ENCODE measurements at places on chromosomes 7 and 10.

GRCh38 chr7:11833431-11833830, 1.4 kb upstream of the THSD7A start:
- peak; percentile 88 for DNase-seq

- DNase-seq: no peak
Observed at GRCh38 chr7:116324582-116324981, 114.2 kb downstream of the TES start.

- peak; percentile 64 for DNase-seq
Observed at GRCh38 chr7:31443457-31443856, 70.4 kb upstream of the ITPRID1 start.

DNA sequence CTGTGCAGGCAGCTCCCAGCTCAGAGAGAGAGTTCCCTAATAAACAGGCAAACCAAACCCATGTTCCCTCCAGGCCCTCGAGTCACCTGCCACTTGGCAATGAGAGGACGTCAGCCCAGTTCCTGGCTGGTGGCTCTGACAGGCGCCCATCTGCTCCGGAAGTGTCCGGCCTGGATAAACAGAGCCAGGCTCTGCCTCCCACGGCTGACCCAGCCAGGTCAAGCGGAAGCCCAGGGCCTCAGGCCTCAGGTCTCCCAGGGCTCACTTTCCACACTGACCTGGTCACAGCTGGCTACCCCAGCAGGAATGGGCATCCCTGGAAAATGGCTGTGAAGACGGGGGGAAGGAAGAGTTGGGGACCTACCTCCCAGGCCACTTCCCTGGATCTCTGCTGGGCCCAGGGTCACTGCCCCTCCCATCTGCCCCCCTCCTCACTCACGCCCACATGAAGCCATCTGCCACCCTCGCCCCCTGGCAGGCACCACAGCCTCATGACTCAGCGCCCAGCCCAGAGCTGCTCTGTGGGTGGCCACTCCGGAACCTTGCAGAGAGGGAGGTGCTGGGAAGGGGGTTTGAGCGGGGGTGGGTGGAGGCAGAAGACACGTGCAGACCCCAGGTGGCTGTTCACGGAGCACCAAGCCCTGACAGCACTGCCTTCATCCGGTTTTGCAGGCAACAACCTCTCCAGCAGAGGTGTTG, 37.4 kb upstream of the DUSP5 start:
- peak; percentile 54 for DNase-seq

- no peak for DNase-seq
Observed at GRCh38 chr10:115895166-115895565, 377.8 kb downstream of the GFRA1 start.

- DNase-seq: no peak
Observed at GRCh38 chr10:110411047-110411410, 86.7 kb upstream of the DUSP5 start.

GRCh38 chr10:93224005-93224779, 150.5 kb downstream of the CYP26A1 start:
- no peak for DNase-seq

- DNase-seq: no peak
Observed at GRCh38 chr10:66457629-66458028, 468.2 kb upstream of the LRRTM3 start.

DNA sequence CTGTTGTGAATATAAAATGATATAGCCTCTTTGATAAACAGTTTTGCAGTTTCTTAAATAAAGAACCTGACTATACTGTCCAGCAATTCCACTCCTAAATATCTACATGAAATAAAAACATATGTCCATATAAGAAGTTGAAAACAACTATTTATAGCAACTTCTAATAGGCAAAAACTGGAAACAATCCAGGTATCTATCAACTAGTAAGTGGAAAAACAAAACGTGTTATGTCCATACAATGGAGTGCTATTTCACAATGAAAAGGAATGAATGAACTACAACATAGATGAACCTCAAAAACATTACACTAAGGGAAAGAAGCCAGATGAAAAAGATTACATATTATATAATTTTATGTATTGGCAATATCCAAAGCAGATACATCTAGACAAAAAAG, 268.9 kb downstream of the CSTF2T start:
- DNase-seq: no peak

GRCh38 chr7:102264367-102264891, 22.2 kb upstream of the SH2B2 start:
- DNase-seq: no peak

DNA sequence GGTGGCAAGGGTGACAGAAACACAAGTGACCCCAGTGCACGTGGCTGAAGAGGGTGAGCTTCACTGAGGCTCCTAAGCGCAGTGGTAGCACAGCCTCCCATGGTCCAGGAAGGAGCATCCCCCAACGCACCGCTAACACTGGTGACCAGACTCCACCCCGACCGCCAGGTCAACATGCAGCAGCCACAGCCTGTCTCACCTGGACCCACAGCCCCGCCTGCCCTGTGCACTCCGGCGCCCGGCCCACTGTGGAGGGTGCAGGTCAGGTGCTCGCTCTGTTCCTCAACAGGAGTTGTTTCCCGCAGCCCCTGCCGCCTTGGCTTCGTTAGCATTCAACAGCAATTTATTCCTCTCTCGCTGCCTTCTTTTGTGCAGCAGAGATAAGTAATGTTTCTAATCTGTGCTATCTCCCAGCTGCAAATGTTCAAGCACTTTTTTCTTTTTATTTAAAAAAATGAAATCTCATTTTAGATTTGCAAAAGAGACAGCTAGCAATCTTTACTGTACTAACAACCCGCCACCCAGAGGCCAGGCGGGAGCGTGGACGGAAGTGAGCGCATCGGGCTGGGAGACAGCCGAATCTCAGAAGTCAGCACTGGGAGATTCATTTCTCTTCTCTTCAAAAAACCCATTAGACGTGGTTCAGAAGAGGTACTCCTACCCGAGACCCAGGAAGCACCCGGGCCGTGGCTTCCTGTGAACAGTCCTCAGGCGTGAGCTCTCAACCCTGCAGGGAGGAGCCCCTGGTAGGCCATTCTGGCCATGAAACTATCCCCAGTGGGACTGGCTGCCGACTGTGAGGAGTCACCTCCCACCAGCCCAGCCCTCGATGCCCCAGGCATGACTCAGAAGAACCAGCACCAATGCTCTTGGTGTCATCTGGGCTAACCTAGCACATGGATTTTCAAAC, 133.4 kb downstream of the MAD1L1 start:
- DNase-seq: no peak

- no peak for DNase-seq
Observed at GRCh38 chr7:151308256-151308655, 33.4 kb upstream of the NUB1 start.

GRCh38 chr10:50367732-50368131, 116.4 kb upstream of the ASAH2 start:
- peak; percentile 34 for DNase-seq
